Left lung (tissue), 14 donors: ENCODE measurements at places on chromosomes 1 and 21. TPM values are rescaled to one million over a fixed set of nuclear protein-coding genes. Genes with fewer than 3 reads are reported as not detected.

Gene TARS2
- polyA plus RNA-seq, result 26.0 TPM

Gene NASP
- 394 TPM for polyA plus RNA-seq

Gene CORT
- polyA plus RNA-seq, result 1.9 TPM

Gene KRTAP10-5
- not detected for polyA plus RNA-seq

Gene RBP7
- 0.60 TPM for polyA plus RNA-seq

Gene PLPPR4
- polyA plus RNA-seq, result 36.8 TPM

Gene KCNQ4
- 1.3 TPM for polyA plus RNA-seq

Gene RSPH1
- polyA plus RNA-seq, result 16.0 TPM

Gene CFAP141
- polyA plus RNA-seq, result 1.3 TPM

Gene C1orf52
- polyA plus RNA-seq, result 55.8 TPM

Gene CHRM3
- polyA plus RNA-seq, result 1.7 TPM

Gene CLDN17
- polyA plus RNA-seq, result not detected

GRCh38 chr1:213692321-213692720, 295.5 kb upstream of the PROX1 start:
- no peak for DNase-seq

GRCh38 chr1:173042806-173043205, 7.9 kb downstream of the TNFSF18 start:
- DNase-seq, result no peak

DNA sequence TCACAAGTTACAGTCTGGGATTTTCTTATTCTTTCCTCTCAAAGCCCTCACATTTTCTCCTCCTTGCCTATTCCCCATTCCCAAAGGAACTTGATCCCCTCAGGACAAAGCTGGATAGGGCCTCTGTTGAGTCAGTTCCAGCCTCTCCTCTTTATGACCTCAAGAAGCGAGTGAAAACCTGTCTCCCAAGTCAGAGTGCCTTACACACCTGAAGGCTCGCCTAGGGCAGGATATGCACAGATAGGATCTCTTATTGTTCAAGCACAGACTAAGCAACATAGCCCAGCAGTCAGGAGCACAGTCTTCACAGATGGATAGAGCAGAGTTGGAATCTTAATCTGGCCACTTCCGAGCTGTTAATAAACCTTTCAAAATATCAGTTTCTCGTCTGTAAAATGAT, 60.8 kb upstream of the PRRC2C start:
- DNase-seq, result no peak

- DNase-seq, result no peak
These were observed 18.9 kb downstream of the SNAP47 start for GRCh38 chr1:227753999-227754711.

- DNase-seq, result no peak
These were observed 380.3 kb downstream of the PLPP3 start for GRCh38 chr1:56199061-56199460.

GRCh38 chr1:116954440-116954839, 44.7 kb downstream of the PTGFRN start:
- DNase-seq, result no peak

DNA sequence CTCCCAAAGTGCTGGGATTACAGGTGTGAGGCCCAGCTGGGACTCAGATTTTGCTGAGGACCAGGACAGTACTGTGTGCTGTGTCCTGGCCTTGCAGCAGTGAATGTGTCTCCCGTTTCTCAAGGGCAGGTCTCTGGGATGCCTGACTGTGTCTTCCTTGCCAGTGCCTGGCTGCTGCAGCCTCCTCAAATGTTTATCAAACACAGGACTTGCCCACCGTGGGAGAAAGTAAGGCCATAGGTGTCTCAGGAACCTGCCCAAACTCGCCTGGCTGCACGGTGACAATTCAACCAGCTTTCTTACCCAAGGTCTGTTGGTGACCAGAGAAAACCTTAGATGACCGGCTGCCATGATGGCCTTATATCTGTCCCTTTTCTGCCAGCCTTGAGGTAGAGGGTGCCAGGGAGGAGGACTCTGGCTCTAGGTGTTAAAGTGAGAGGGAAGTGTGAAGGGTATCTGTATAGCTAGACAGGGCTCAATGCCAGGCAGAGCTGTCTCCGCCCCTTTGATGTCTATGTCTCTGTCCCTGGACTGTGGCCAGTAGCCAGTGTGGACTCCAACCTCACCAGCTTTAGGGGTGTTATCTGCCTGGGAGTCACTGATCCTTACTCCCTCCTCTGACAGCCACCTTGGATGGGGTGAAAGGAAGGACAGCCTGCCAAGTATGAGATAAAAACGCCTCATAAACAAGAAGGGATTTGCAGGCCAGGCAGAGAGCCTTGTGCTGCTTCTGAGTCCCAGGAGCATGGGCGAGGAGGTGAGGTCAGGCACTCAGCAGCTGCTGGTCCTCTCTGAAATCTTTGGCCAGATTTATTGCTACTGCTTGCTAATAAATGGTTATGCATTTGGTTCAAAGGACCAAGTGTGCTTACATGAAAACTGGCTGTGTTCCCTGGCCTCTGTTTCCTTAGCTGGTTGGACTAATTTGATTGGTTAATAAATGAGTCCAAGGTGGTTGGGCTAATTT, 22.3 kb downstream of the IL6R start:
- DNase-seq, result no peak

DNA sequence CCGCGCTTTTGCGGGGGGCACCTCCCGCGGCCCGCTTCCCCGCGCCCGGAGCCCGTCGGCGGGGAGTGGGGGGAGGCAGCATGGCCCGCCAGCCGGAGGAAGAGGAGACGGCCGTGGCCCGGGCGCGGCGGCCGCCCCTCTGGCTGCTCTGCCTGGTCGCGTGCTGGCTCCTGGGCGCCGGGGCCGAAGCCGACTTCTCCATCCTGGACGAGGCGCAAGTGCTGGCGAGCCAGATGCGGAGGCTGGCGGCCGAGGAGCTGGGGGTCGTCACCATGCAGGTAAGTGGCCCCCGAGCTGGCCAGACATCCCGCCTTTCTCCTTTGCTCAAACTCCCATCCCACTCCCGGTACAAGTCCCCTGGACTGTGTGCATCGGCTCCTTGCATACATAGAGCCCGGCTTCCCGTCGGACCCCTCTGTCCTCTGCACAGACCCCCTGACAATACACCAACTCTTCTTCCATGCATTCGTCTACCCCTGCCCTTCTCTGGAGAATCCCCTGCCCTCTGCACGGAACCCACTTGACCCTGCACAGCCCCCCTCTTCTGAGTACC, 812 bp downstream of the CACHD1 start:
- peak; percentile 35 for DNase-seq

DNA sequence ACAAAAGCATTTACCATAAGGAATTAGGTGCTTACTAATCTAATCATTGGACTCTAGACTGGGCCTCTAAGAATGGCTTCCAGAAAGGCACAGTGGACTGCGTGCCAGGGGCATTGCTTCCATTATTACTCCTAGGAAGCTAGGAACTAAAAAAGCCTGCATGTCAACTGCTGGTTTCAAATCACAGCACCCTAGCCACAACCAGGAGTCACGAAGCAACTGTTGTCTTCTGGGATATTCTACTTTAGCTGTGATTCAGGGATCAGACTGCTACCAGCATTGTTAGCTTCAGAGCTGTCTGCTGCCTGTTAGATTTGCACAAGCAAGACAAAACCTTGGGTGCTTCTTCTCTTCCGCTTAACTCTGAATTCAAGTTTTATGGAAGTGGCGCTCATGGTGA, 38.3 kb downstream of the DNM3 start:
- DNase-seq, result no peak

DNA sequence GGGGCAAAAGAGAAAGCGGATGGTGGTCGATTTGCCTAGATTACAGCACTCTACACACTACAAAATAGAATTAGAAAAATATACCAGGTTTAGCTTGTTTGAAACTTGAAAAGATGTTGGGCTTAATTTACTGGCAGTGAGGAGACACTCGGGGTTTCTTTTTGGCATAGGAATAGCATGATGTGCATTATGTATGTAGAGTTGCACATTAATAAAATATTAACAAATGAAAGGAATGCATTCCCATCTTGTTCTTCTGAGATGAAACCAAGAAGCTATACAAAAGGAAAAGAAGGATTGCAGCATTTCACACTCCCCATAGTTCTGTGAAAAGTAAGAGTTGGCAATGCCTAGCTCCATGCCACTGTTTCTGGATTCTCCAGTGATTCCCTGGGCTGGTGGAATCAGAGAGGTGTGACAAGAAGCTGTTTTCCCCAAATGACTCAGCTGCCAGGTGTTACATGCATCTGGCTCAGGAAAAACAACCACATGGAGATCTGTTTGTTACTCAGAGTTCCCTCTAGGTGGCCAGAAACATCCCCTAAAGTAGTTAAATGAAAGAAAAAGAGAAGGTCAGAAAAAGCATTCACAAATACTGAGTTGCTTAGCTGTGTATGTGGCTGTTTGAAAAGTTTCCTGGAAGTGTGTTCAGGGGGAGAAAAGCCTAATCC, 115.6 kb downstream of the UCK2 start:
- no peak for DNase-seq

GRCh38 chr21:43972850-43973633, 39.1 kb upstream of the TRAPPC10 start:
- DNase-seq, result no peak

DNA sequence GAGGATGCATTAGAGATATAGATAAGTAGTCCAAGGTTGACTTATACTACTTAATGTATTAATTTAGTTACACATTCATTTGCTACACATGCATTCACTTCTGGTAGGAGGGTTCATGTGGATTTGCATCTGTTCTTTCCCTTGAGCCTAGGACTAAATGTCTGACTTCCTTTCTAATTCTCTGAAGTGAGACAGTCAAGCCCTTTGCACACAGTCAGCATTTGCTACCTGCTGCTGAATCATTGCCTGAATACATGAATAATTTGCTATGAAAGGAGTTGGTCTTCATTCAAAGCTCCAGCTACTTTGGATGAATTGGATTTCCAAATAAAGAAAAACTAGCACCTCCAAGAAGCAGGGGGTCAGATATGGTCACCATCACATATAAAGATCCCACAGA, 154.8 kb upstream of the DAB1 start:
- DNase-seq, result no peak

DNA sequence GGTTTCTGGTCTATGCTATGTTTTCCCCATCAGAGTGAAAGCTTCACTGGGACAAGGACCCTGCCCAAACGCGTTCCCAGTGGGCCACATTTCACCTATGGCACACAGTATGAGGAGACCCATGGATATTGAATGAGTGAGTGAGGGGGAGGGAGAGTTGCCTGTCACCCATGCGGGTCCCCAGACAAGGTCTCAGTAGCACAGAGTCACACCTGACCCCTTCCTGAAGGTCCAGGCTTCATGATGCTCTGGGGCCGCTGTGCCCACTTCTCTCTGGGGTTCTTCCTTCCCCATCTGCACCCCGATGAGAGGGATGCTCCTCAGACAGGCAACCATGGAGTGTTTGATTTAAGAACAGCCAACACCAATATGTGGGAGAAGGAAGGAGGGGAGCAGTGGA, 72.3 kb upstream of the CSF3R start:
- no peak for DNase-seq

GRCh38 chr1:96364576-96364975, 357.0 kb upstream of the PTBP2 start:
- DNase-seq, result no peak

DNA sequence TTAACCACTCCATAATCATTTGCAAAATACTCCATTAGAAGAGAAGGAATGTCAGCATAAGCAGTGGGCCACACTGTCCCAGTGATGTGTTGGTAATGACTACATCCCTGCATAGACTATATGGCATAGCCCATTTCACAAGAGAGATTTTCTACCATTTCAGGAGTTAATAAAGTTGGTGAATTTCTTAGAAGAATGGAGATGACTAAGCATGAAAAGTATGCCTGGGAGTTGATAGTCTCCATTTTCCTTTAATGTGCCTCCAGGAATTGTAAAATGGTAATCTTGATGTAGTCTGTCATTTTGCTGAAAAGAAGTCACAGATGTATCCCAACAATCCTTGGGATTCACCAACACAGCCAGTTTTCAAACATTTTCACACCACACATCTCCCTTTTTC, 608.8 kb upstream of the CHRM3 start:
- DNase-seq, result no peak

- DNase-seq, result peak; percentile 70
These were observed 221.3 kb downstream of the MRPL39 start for GRCh38 chr21:25385911-25386474.

DNA sequence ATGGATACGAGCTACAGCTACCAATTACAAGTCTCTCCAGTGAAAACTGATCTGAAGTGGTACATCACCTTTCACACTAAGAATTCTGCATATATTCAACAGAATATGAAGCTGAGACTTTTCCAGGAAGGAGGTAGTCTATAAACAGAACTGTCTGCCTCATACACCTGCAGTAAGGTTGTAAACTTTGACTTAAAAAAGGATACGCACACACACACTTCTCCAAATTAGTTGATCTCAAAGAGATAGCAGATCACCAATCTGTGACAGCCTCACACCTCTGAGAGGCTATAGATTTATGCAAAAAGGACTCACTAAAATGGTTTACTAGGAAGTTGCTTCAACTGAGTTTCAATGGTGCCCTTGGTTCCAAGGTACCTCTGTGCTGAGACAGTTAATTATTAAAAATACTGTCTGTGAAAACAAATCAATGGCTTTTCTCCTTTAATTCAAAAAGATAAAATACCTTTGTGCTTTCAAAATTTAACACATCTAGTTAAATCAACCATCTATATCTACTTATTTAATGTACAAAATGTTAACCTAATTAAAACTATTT, 17.9 kb downstream of the ELK4 start:
- no peak for DNase-seq

DNA sequence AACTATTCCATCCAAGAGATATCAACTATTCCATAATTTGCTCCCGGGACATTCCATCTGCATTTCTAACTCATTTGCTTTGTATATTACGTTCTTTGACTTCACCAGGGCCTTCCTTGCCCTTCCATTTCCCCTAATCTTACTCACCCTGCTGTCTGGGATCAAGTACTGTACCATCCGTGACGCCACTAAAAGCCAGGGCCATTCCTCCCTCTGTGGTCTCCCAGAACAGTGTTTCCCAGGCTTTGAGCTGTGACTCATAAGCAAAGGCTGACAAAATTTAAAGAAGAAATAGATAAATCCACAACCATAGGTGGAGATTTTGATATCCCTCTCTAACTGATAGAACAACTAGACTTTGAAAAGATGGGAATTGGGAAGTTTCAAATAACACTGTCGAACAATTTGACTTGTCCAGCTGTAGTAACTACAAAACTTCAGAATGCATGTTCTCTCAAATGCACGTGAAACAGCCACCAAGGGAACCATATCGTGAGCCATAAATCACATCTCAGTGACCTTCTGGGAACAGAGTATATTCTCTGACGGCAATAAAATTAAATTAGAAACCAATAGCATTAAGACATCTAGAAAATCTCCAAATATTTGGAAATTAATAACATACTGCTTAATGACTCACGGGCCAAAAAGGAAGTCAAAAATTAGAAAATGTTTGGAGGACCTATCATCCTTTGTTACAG, 501.0 kb downstream of the SETD4 start:
- DNase-seq, result no peak
